NCI-H2171 treated with DMSO at 0.1 percent for 48 hours (cell line): ENCODE measurements at places on chromosomes 5 and 9.

- DNase-seq, result no peak
Observed at GRCh38 chr9:123267481-123268198, 746 bp downstream of the STRBP start.

- DNase-seq, result no peak
Observed at GRCh38 chr5:87231037-87231808, 36.5 kb upstream of the RASA1 start.

DNA sequence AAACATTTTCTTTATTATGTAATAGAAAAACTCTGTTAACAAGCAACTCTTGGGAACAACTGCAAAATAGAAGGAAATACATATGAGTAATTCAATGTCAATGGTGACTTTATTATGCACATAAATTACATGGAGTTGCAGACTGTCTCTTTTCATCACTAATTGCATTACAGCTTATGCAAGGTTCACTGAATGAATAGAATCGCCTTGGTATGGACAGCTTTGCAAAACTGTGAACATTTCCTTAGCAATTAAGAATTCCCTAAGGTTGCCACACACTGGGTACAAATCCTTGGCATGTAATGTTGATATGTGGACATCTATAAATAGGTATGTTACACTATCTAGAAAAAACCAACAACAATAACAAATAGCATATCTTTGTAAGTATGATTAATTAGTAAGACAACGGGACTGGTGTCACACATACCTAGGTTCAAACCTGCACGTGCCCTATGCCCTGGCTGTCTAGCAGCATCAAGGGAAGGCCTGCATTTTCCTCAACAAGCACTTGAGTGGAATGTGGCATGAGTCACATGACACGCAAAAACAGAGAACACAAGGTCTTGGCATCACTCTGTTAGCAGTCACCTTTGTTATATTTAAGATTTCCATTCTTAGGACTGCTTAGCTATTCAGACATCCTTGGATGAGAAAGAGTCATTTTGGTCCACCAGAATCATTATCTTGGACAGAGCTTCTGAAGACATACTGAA, 263.9 kb downstream of the CTNND2 start:
- DNase-seq, result no peak

DNA sequence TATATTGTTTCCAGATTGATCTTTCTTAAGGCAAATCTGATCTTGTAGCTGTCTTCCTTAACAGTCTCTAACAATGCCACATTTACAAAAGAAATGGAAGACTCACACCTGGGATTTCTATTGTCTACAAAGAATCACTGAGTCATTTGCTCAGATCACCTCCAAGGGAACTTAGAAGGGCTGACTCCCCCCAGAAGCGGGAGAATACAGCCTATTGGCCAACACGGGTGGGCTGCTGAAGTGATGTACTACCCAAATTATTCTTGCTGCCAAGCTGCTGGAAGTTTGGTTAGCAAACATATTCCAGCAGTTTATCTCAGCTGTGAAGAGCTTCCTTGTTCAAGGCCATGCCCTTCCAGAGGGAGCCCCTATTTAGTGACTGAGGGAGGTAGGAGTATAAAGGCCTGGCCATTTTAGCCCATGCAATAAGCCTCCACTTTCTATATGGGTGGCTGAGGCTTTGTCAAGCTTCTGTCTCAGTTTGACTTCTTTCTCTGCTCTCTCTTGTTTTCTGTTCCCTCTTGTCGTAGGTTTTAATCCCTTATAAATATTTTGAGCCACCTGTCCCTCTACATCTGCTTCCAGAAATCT, 379.4 kb downstream of the PRR16 start:
- DNase-seq, result no peak

DNA sequence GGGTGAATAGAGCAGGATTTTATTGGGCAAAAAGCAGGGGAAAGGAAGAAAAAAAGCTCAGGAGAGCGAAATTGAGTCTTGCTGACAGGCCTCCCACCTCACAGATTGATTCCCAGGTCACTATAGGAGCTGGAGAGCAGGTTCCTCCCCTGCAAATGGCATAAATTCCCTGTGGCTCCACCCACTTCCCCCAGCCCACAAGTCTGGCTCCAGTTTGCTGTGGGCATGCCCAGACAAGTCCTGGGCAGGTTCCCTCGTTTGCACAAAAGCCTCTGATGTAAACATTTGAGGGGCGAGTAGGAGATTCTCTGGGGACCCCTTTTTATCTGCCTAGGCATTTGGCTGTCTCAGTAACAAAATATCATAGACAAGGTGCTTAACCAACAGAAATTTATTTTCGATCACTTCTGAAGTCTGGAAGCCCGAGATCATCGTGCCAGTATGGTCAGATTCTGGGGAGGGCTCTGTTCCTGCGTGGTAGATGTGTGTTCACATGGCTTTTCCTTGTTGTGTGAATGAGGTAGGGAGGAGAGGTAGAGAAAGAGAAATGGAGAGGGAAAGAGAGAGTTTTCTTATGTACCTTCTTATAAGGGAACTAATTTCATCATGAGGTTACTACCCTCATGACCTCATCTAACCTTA, 614.5 kb downstream of the MAT2B start:
- DNase-seq, result peak; percentile 78

DNA sequence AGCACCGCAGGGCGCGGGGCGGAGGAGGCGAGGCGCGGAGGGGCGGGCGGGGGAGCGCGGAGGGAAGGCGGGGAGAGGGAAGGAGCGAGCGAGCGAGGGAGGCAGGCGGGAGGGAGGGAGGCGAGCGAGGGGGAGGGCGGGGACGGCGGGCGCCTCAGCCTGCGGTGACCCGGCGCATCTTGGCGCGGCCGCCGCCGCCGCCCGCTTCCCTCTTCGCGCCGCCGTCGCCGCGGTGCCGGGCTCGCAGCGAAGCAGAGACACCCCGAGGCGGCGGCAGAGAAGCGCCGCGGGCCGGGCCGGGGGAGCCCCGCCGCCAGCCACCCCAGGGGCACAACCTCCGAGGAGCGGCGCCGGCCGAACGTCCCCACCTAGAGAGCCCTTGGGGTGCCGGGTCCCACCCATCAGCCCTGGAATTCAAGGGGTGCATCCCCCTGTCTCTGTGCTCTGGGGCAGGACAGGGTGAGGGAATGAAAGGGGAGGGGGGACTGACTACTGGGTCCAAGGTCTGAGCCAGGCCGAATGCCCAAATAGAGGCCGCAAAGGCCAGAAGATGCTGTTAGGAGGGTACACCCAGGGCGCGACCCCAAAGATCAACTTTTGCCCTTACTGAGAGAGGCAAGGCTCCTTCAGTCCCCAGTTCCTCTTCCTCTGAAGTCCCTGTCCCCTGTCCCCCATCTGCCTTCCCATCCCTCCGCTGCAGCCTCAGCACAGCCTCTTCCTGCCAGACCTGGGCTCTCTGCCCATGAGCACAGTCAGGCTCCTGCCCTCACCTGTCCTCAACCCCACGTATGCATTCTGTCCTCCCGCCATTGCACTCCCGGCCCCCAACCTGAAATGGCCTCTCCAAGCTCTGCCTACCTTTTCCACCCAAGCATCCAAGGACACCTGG, at the start of gene ADAMTS2:
Gene ADAMTS2, minus strand, starts transcription at position 29 of the 889 bp plus-strand sequence. CDS start 133 bp downstream, outside the sequence.
- peak; percentile 33 for DNase-seq

DNA sequence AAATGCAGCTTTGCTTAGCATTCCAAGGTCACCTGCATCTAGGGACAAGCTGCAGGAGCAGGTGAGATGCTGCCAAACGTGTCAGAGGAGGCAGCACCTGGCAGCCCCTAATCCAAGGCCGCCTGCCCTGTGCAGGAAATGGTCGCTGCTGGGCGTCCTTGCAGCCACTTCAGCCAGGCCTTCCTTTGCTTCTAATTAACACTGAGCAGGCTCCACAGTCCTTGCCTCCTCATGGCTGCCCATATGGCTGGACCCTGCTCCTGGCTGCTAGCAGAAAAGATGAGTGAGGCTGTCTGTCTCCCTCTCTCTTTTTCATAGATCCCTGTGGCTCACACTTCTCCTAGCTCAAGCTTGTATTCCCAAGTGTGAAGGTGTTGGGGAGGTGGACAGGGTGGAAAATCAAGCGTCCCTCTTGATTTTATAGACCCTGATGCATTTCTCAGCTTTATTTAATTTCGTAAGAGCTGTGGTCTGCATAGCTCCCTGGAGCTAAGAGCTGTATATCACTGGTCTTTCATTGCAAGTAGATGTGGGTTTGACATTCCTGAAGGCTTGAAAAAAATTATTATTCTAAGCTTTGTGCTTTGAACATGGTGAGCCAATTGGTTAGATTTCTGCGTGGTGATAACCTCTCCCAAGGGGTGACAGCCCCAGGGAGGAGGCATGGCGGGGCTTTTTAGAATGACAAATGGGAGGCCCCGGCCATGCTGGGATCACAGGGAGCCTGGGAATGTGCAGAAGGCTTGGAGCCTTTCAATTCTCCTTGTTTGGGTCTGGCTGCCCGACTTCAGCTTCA, 193.8 kb downstream of the SLIT3 start:
- DNase-seq, result no peak

GRCh38 chr5:137126829-137127228, 372.3 kb downstream of the SPOCK1 start:
- no peak for DNase-seq
